ENCODE measurements at places on chromosomes 4 and X. TPM values are rescaled to one million over a fixed set of nuclear protein-coding genes. Genes with fewer than 3 reads are reported as not detected.

CYBB gene
- polyA plus RNA-seq, result 0.63 TPM

YY2 gene
- polyA plus RNA-seq, result 1.7 TPM

ARR3 gene
- not detected for polyA plus RNA-seq

BRS3 gene
- polyA plus RNA-seq, result not detected

MAGEB17 gene
- polyA plus RNA-seq, result not detected

SLC4A4 gene
- polyA plus RNA-seq, result 0.05 TPM

CFAP47 gene
- 0.15 TPM for polyA plus RNA-seq

All from K562 (cell line).